ENCODE measurements at places on chromosomes 3 and 15.
A peak's percentile ranks its signal among the peaks of the same experiment; 100 is the strongest.

GRCh38 chr3:100131241-100131640 is 16.9 kb upstream of the FILIP1L start:
- DNase-seq: no peak

DNA sequence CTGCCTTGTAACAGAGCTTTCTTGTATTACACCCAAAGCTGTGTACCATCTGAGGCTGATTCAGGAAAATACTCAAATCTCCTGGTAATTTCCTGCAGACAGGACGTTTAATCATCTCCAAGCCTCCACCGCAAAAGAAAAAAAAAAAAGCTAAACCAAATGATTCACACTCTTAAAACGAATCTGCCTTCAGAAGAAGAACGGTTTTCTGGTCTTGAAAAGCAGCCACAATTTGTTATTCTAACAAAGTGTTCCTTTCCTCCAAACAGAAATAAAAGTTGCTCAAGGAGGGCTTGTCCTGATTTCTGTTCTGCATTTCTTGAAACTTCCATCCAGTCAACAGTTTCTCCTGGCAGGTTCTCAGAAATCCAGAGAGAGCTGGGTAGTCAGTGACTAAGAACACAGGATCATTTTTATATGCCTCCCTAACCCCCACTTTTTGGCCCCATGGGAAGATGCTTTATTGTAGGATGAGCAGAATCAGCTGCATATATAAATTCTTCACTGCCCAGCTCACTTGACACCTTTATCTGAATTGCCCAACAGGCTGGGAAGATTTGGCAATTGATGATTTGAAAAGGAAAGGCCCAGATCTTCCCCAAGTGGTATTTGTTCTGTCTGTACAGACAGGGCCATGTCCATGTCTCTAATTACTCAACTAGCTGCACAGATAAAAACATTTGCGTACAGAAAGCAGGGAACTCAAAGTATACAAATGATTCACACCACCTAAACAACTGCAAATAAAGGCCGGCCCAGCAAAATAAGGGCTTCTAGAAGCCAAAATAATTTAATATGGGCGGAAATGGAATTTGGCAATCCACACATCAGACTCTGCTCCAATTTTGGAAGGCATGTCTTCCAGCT is 41.0 kb upstream of the PRICKLE2 start:
- no peak for DNase-seq

- no peak for DNase-seq
Measured at GRCh38 chr3:173761161-173761560, 363.6 kb downstream of the NLGN1 start.

GRCh38 chr15:64699751-64700388 is 75.5 kb downstream of the RBPMS2 start:
- no peak for DNase-seq

DNA sequence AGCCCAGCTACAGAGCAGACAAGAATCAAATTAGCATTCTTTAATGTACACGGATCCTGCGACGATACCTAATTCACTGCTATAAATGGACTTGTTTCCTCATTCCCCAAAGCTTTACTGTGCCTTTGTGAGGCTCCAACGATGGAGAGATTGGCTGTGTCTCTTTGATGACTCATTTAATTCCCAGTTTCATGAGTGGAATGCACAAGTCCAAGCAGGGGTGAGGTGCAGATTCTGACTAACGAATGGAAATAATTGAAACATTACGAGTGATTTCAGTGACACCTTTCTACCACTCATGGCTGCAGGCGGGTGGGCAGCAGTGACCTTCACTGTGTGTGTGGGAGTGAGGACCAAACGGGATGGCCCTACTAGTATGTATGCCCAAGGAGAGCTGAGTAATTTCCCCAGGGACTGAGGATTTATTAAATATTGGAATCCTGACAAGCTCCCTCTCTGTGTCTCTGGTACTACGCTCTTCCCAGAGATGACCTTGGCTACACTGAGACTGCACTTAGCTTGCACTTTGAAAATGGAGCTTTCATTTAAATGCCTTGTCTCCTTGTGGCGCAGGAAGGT is 156.7 kb downstream of the CACNA2D3 start:
- DNase-seq: no peak

DNA sequence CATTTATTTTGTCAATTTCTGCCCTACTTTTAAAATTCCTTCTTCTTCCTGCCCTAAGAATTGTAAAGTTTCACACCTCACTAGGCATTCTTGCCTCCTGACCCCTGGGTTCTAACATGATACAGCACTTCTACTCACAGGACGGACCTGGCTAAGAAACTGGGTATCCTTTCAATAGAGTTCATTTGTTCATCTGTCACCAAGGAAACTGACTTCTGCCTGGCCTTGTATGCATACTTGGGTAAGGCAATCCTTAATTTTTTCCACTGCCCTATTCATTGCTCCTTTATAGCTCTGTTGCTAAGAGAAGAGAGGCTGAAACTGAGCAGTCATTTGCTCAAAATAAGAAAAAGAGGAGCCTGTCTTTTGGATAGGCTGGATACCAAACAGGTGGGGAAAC is 3.3 kb downstream of the RGMA start:
- no peak for DNase-seq

GRCh38 chr3:176988795-176989194 is 208.5 kb downstream of the TBL1XR1 start:
- peak; percentile 31 for DNase-seq

DNA sequence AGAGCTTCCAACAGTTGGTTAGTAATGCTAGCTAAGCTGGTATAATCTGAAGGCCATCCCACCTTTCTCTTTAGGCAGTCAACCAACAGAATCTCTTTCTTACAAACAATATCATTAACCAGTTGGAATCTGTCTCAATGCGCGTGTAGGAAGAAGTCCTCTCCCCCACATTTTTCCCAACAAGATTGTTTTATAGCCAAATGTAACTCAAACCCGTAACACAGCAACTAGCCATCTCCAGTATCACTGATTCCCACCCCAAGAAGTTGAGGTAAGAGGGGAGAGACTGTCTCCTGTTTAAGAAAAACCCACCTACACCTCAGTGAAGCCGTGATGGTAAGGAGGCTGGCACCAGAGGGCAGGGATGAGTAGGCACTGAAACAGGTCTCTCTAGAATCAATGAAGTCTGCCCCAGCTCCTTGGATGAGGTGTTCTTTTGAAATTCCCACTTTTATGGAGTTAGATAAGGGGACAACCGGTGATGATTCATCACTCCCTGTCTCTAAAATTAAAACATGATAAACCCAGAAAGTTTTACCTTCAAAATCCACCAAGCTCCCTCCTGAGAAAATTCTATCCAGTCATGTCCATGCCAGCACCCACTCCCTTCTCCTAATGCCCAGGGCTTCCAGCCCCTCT is 30.9 kb downstream of the CDC25A start:
- no peak for DNase-seq

GRCh38 chr15:78598348-78598747 is 22.4 kb downstream of the CHRNA3 start:
- no peak for DNase-seq

DNA sequence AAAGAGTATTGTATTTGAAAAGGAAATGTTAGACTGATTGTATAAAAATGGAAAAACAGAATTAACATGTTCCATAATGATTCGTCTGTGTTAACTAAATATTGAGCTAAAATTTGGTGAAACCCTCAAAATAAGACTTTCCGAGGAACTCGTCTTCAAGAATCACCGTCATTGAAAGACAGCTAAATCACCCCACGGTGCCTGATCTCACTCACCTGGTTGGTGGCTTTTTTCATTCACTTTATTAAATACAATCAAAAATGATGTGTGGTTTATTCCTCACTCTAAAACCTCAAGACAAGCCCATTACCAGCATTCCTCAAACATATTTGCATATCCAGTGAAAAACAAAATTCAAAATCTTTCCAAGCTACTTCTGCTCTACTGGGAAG is 153.9 kb downstream of the FOXP1 start:
- no peak for DNase-seq

DNA sequence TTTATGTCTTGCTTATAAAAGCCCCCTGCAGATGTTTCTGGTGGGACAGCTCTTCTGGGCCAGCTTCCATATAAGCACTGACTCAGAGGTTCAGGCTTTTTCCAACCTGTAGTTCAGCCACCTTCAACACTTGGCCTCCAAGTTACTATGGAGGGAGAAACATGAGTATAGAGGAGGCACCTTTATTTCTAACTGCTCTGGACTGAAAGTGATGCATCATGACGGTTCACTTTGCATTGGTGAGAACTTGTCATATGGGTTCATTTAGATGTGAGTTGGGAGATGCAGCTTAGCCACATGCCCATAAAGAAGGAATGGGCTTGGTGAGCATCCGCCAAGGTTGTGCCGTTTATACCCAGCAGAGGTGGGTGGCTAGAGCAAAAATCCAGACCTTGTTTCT is 58.8 kb upstream of the CFAP161 start:
- no peak for DNase-seq

DNA sequence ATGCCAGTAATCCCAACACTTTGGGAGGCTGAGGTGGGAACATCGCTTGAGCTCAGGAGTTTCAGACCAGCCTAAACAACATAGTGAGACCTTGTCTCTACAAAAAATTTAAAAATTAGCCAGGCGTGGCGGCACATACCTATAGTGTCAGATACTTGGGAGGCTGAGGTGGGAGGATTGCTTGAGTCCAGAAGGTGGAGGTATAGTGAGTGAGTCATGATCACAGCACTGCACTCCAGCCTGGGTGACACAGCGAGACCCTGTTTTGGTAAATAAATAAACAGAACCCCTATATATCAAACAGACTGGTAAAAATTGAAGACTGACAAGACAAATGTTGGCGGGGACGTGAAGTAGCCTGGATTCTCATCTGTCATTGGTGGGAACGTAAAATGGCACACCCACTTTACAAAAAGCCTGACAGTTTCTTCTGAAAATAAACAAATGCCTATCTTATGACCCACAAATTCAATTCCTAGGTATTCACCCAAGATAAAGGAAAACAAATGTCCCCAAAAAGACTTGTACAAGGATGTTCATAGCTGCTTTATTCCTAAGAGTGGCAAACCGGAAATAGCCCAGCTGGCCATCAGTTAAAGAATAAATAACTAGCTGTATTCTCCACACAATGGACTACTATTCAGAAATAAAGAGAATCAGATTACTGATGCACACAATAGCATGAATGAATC is 47.0 kb upstream of the GK5 start:
- no peak for DNase-seq

DNA sequence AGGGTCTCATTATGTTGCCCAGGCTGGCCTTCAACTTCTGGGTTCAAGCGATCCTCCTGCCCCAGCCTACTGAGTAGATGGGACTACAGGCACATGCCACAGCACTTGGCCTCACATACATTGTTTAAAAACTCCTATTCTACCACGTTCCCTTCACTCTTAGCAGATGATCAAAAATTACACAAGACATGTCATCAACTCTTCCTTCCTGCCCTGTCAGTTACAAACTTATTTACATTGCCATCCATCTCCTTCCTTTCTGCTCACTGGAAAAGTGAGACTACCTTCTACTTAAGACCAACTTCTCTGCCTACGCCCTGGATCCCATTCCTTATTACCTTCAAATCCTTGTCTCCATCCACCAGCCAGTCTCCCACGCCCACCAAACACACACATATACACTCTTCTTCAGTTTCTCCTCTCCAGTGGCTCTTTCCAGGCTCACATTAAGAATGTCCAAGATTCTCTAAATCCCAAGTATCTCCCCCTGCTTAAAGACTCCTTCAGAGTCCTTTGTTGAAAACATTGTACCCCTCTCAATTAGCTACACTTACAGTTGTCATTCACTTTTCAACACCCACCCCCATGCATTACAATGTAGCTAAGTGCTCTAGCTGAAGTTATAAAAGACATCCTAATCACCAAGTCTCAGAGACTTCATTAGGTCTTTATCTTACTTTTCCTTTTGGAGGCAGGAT is 4.3 kb downstream of the PEAK1 start:
- no peak for DNase-seq

DNA sequence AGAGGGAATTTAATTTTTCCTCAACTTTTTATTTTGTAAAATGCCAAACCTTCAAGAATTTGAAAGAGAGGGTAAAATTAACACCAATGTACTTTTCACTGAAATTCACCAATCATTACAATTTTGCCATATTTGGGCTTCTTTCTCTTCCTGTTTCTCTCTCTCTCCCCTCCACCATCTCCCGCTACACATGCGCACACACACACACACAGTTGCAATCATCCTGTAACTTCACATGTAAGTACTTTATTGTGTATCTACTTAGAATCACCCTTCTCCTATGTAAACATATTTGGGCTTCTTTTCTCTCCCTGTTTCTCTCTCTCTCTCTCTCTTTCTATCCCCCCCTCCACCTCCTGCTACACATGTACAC is 7.4 kb downstream of the ARL14 start:
- no peak for DNase-seq

DNA sequence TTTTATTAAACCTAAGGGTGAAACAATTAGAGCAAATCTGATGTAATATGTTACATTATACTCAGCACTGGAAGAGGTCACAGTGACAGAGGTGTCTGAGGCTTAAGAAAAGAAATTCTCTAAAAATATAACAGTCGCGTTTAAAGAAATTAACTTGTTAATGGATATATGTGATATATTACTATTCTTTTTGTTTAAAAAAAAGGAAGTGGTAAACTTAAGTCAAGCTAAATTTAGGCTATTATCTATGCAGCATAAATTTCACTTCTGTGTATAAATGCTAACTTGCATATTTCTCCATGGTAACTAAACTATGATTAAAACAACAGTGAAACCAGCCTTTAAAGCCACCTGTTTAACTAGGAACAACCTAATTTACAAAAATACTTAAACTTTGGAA is 191.3 kb downstream of the FOXP1 start:
- no peak for DNase-seq

DNA sequence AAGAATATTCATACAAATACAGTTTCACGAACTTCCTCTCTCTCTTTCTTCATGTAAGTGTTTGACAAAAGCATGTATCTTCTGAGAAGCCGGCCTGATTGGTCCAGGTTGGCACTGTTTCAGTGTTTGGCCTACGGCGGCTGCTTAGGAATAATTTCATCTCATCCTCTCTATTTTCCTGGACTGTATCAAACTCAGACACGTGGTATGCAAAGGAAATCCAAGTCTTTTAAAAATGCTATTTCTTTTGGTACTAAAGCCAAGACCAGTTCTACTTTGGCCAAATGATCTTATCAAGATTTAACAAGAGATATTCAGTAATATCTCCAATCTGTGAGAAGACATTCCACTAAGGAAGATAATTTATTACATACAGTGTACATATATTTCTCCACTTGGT is 152.8 kb downstream of the TIGIT start:
- no peak for DNase-seq

DNA sequence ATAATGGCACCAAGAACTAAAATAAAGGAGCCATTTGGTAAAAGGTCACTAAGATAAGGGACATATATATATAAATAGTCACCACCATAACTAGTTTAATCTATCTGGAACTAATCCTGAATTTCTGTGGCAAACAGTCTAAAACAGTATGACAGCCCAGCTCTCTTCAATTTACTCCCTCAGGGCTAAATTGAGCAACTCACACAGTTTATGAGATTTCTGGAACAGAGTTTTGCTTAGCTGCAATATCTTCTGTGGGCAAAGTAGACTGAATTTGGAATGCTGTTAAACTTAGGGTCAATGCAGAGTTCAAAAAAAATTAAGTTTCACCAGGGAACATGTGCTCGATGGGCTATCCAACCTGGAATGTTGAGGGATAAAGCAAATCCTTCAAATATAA is 70.1 kb upstream of the VEPH1 start:
- DNase-seq: no peak
